ENCODE measurements at places on chromosomes 6 and 20. TPM values are rescaled to one million over a fixed set of nuclear protein-coding genes. Genes with fewer than 3 reads are reported as not detected.
A peak's percentile ranks its signal among the peaks of the same experiment; 100 is the strongest.

STX11 gene
- 0.45 TPM for total RNA-seq

GRCh38 chr20:54407459-54407858 is 67.9 kb upstream of the DOK5 start:
- DNase-seq: no peak
- H3K4me1 ChIP-seq: no peaks in the 10 kb centered on the region
- no peak overlapping the region for H3K27ac ChIP-seq
- H3K27me3 ChIP-seq: peaks cover 1% of the 10 kb centered on the region

FABP7 gene
- not detected for total RNA-seq

SLC35B3 gene
- total RNA-seq: 25.7 TPM

- H3K27ac ChIP-seq: no peak overlapping the region
- H3K27me3 ChIP-seq: peaks cover 30% of the 10 kb centered on the region
- no peaks in the 10 kb centered on the region for H3K36me3 ChIP-seq
Measured at GRCh38 chr6:31239854-31240253, 32.0 kb downstream of the HLA-C start.

GRCh38 chr6:19279273-19279684 is 557.9 kb upstream of the ID4 start:
- no peaks in the 10 kb centered on the region for H3K4me1 ChIP-seq
- H3K27ac ChIP-seq: no peak overlapping the region
- H3K36me3 ChIP-seq: no peaks in the 10 kb centered on the region
- no peak for DNase-seq
- H3K4me3 ChIP-seq: no peak overlapping the region

STMN3 gene
- total RNA-seq: 2.4 TPM

- peaks cover 55% of the 10 kb centered on the region for H3K4me1 ChIP-seq
- no peaks in the 10 kb centered on the region for H3K36me3 ChIP-seq
- H3K27me3 ChIP-seq: no peaks in the 10 kb centered on the region
- DNase-seq: no peak
- no peak overlapping the region for H3K4me3 ChIP-seq
- H3K27ac ChIP-seq: peak overlapping the region; percentile 20
Measured at GRCh38 chr20:15655295-15655874, 917.9 kb downstream of the KIF16B start.

Measured in HFFc6 (cell line).